ENCODE measurements at places on chromosomes 12 and 14.

DNA sequence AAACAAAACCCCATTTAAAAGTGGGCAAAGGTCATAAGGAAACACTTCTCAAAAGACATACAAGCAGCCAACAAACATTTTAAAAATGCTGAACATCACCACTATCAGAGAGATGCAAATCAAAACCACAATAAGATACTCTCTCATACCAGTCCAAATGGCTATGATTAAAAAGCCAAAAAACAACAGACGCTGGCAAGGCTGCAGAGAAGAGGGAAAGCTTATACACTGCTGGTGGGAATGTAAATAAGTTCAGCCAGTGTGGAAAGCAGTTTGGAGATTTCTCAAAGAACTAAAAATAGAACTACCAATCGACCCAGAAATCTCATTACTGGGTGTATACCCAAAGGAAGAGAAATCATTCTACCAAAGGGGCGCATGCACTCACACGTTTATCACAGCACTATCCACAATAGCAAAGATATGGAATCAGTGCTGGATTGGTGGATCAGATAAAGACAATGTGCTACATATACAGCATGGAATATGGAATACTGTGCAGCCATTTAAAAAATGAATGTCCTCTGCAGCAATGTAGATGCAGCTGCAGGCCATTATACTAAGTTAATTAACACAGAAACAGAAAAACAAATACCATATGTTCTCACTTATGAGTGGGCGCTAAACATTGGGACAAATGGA is 102.1 kb upstream of the DAAM1 start:
- no peak for DNase-seq

DNA sequence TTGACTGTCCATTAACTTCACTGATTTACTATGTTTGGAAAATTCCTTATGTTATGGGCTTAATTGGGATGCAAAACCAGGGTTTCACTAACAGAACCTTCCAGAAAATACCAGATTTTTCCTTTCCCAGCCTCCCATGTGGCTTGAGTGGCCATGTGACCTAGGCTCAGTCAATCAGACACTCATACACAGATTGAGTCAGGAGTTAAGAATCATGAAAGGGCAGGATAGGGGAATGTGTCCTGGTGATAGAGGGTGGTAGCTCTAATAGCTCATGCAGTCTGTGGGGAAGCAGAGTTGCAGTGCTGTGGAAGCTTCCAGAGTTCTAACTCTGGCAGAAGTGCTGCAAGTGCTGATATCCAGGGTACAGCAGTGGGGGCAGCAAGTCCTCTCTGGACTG is 134.1 kb upstream of the IFNG-AS1 start:
- no peak for DNase-seq

- DNase-seq: no peak
These were observed 19.0 kb downstream of the ASB2 start for GRCh38 chr14:93957333-93957710.

GRCh38 chr12:133106253-133106652 is 23.8 kb downstream of the ZNF891 start:
- DNase-seq: no peak

DNA sequence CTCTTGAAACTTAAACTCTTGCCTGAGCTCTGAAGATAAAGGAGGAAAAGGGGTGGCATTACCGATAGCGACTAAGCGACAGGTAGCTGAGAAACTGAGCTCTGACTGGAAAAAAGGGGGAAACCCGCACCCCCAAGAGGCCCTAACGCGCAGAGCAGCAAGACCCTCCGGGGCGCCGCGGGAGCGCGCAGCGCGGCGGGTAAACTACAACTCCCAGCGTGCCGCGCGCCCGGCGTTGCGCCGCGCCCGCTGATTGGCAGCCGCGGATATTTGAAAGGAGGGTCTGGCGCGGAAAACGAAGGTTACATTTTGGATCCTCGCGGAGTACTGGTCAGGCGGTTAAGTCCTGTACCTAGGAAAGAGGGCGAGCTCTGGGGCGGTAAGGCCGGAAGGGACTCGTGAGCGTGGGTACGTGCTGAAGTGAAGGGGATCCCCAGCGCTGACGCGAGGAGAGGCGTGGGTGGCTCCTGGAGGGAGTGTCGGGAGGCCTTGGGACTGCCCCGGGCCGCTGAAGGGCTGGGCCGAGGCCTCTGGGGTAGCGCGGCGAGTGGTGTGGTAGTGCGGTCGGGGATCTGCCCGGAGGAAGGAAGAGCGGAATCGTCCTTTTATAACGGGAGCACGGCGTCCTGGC is at the start of gene ESPL1:
TSS of gene ESPL1 (plus strand) at position 301 of the 631 bp plus-strand sequence. CDS start 468 bp downstream, outside the sequence.
- peak; percentile 41 for DNase-seq

DNA sequence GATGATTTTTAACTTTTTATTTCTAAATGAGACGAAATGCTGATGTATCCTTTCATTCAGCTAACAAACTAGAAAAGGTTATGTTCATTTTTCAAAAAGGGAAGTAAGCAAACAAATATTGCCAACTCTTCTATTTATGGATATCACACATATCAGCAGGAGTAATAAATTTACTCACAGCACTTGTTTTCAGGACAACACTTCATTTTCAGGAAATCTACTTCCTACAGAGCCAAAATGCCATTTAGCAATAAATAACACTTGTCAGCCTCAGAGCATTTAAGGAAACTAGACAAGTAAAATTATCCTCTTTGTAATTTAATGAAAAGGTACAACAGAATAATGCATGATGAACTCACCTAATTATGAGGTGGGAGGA is 139.6 kb downstream of the HMGA2 start:
- DNase-seq: no peak

DNA sequence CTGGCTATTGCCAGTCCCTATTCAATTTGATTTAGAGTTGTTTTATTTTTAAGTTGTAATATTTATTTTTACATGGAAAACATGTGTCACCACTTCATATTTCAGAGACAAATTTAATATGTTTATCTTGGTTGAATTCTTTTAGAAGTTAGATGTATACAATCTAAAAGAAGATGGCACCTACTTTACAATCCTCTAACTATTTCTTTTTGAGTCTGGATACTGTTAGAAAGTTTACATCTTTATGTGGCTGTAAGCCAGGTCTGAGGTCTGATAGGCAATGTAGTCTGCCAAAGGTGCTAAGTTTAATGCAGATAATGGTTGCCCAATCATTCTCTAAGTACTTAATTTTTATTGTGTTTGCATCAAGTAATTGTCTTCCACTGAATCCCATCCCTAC is 7.2 kb upstream of the LMO3 start:
- no peak for DNase-seq

DNA sequence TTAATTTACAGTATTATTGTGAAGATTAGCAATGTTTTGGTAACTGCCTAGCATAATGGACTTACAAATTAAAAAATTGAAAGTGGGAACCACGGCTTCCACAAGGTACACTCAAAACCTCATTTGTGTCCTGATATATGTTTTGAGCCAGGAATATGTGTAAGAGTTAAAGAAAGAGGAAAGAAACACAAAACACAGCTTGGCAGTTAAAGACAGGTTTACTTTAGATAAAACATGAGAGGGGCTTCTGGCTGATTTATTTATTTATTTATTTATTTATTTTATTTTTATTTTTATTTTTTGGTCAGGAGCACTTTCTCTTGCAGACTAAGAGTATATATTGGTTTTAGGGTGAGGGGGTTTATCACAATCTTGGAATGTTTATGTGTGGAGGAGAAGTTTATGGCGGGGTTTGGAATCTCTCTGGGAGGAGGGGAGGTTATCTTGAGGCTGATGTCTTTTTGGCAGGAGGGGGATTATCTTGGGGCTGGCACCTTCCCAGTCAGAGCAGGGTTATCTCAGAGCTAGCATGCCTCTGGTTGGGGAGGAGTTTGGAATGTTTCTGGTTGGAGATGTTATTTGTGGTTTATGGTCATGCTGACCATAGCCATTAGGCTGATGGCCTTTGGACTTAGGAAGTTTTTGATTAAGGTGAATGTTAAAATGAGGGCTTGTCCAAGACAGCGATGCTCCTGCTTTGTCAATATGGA is 436.7 kb downstream of the DAD1 start:
- no peak for DNase-seq

DNA sequence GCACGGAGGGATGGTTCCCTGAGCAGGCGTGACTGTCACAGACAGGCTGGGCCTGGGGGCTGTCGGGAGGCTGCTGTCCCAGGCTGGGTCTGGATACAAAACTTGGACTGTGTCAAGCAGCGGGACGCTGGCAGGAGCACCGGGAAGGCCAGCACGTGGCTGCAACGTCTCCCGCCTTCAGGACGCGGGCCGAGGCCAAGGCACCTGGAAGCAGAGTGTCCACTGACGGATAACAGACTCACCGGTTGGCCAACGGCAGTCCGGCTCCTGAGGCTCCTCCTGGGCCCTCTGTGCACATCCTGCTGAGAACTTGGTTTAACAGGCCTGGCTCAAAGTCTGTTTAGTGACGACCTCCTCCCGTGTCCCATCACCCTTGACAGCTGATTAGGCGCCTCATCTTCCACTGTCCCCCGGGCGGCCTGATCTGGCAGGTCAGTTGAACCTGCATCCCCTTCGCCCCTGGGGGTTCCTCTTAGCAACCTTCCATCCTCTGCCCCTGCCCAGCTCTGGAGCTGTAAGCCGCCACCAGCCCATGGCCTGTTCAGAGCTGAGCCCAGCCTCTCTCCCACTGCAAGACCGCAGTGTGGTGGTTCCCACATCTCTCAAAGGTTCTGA is 2.5 kb downstream of the XRCC3 start:
- DNase-seq: no peak

- peak; percentile 40 for DNase-seq
These were observed at the start of gene SERPINA5 for GRCh38 chr14:94581127-94581999. Gene SERPINA5, plus strand, starts transcription at chr14:94581426. Its CDS starts 5,937 bp downstream, at chr14:94587363.

DNA sequence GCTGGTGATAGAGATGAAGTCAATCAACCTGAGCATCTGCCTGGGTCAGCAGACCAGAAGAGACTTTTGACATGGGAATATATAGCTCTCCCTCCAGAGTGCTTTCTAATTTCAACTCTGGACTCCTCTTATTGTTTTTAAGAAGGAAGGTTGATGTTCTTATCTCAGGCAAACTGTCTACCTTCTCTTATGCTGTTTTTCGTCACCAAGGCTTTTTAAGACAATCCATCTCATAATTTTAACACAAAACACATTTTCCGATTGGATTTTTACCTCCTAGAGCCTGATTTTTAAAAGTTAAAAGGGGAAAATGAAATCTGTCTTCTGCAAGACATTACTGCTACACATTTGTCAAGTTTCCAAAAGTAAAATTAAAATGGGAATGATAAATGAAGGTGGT is 368.7 kb upstream of the MIS18BP1 start:
- DNase-seq: no peak

All from breast epithelium (tissue), 4 donors.